NCI-H1092 (cell line): ENCODE measurements at places on chromosomes 6 and 20.

GRCh38 chr6:137881522-137881886 lies 14.4 kb downstream of the TNFAIP3 start:
- DNase-seq = no peak

DNA sequence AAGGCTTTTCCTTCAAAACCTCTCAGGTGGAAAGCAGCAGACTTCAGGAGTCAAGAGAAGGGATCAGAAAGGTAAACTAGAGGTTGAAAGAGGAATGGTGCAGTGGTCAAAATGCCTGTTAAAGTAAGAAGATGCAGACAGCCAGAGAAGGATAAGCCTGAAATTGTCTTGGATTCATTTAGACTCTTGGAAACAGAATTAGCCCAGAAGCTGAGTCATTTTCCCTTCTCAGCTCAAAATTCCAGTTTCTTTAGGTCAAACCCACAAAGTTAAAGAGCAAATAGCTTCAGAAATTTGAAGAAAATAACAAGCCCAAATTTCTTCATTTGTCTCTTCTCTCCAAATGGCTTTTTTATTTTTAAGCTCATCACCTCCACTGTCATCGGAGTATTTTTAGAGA lies 73.9 kb downstream of the DHX35 start:
- no peak for DNase-seq

GRCh38 chr20:20641783-20642182 lies 70.7 kb downstream of the RALGAPA2 start:
- DNase-seq = no peak

DNA sequence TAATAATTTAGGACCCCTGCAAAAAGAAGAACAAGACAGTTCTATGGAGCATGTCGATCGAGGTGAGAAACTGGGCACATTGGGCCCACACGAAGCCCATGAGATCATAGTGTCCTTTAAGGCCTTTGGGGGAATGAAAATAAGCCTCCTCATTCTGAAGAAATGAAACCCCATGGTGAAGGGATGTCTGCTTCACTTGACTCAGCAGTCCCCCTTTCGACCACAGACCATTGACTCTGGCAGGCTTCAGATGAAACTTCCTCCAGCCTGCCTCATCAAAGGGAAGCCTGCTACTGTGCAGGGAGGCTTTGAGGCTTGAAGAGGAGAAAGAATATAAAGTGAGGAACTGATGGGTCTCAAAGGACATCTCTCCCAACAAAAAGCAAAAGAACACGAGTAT lies 144.2 kb upstream of the FBXL4 start:
- no peak for DNase-seq

DNA sequence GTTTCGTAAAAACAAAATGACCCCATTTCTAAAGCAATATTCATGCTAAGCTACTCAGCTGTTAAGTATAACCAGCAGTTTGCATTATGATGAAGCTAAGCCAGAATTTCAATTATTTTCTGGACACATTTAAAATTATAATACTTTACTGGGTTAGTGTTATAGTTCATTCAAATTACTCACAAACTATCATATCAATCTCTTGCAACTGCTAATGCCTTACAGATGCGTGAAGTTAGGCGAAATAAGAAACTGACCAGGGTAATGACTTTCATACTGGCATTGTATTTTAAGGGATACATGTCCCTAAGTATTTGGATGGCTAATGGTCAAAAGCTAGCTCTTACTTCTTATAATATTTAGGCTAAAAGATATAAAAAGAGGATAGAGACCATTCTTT lies 249.6 kb downstream of the TSHZ2 start:
- DNase-seq = no peak

GRCh38 chr6:111572216-111572706 lies 33.4 kb downstream of the TRAF3IP2 start:
- DNase-seq = no peak
